ENCODE measurements at places on chromosomes 12 and 14. TPM values are rescaled to one million over a fixed set of nuclear protein-coding genes. Genes with fewer than 3 reads are reported as not detected.

DNA sequence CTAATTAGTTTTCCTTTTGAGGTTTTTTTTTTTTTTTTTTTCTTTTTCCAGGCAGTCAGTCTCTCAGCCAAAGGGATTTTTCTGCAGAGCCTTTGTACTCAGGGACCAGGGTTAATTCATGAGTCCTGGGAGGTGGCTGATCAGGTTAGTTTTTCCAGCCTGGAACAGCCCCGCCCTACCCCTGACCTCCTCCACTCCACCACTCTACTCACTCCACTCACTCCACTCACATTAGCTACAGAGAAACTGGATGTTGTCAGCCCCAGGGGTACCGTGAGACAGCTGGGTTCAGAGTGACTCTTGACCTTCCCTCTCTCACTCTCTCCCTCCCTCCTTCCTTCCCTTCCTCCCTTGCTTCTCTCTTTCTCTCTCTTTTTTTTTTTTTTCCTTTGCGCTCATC is 161.0 kb downstream of the CRADD start:
- DNase-seq: no peak

- peak; percentile 15 for DNase-seq
Observed at GRCh38 chr12:89421092-89421835, 69.0 kb upstream of the DUSP6 start.

GRCh38 chr12:75192196-75192595 is 17.4 kb downstream of the KCNC2 start:
- no peak for DNase-seq

DNA sequence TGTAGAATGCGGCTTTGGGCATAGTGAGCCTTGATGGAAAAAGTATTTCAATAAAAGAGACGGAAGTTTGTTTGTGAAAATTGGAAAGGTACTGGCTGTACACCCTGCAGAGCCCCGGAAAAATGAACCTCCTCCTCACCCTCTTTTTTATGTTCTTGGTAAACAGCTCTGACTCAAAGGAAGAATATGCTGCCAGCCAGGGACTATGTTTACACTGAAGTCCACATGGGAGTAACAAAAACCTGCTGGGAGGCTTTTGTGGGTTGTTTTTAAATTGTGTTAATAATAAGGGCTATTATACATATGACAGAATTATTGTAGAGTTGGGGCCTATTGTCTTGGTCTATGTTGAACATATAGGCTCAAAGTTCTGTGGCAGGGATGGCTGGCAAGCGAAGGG is 70.7 kb downstream of the TTC8 start:
- no peak for DNase-seq

DNA sequence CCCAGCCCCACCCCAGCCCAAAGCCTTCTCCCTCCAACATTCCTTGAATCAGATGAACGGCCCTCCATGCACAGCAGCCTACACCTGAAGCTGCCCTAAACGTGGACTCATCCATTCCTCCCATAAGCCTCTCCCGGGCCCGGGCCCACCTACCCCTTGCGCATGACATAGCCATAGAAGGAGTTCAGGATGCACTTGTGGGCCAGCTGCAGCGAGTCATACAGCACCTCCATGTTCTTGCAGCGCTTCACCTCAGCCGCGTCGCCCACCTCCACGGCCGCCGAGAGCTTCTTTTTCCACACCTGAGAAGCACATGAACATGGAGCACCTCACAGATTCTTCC is 22.0 kb downstream of the POLE start:
- DNase-seq: no peak

GRCh38 chr14:30240685-30241084 is 313.0 kb upstream of the PRKD1 start:
- no peak for DNase-seq

Gene BMP4
- total RNA-seq: 15.3 TPM

Gene WDHD1
- total RNA-seq: 13.3 TPM

GRCh38 chr14:102363182-102363943 is 622 bp downstream of the TECPR2 start:
- DNase-seq: no peak

DNA sequence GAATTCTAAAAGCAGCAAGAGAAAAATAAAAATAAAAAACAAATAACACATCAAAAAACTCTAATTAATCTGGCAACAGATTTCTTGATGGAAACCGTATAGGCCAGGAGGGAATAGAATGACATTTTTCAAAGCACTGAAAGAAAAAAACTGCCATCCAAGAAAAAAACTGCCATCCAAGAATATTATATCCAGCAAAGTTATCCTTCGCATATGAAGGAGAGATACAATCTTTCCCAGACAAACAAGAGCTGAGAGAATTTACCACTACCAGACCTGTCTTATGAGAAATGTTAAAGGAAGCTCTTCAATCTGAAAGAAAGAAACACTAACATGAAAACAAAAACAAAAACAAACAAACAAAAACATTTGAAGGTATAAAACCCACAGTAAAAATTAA is 214.8 kb downstream of the EMP1 start:
- DNase-seq: no peak

- no peak for DNase-seq
Observed at GRCh38 chr12:49697808-49698207, 9.4 kb downstream of the FMNL3 start.

- DNase-seq: no peak
Observed at GRCh38 chr14:91089958-91090535, 23.8 kb upstream of the DGLUCY start.

Gene TAS2R14
- total RNA-seq: 9.1 TPM

DNA sequence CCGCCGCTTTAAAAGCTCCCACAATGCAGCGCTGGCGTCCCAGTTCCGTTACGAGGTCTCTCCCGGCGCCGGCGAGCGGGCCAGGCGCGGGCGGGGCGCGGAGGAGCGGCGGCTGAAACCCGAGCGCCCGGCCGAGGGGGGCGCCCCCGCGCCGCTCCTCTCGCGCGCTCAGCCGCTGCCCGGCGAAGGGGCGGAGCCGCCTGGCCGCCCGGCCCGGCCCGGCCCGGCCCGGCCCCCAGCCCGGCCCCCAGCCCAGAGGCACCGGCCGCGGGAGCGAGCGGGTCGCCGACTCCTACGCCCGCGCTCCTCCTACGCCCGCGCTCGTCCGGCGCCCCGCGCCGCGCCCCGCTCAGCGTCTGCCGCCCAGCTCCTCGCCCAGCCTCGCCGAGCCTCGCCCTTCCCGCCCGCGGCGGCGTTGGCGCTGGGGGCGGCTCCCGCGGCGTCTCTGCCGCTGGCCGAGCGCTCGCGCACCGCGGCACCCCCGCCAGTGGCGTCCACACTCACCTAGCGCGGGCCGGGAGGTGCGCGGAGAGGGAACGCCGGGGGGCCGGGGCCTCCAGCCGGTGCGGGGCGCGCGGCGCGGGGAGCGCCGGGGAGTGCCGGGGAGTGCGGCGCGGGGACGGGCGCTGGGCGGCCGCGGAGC is at the start of gene RASSF8:
RASSF8 (plus strand) TSS at position 255 of the 643 bp plus-strand sequence. CDS start 96,662 bp downstream, outside the sequence.
- DNase-seq: peak; percentile 91

Gene SRSF9
- total RNA-seq: 92.3 TPM

DNA sequence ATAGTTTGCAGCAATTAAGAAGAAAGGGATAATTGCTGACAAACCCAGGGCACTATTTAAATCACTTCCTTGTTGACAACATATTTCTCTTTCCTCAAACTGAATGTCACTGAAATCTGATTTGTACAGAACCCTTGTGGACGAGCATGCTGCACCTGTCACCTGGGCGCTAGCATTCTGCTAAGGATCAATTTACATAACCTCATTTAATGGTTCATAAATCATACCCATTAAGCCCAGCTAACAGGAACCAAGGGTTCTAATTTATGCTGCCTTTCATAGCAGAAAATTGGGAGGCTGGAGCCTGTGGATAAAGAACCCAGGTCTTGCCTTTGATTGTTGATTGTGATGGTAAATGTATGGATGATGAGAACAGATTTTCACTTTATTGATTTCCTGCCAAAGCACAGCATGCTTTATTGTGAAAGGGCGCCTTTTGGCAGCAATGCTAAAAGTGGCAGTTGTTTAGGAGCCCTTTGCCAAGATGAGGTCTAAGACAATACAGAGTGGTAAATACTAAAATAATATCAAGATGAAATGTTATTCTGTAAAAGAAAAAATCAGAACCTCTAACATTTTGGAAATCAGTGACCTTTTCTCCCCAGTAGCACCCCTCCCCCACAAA is 95.4 kb downstream of the NKX2-1 start:
- DNase-seq: no peak

GRCh38 chr14:60845523-60845922 is 111.0 kb downstream of the MNAT1 start:
- DNase-seq: no peak

DNA sequence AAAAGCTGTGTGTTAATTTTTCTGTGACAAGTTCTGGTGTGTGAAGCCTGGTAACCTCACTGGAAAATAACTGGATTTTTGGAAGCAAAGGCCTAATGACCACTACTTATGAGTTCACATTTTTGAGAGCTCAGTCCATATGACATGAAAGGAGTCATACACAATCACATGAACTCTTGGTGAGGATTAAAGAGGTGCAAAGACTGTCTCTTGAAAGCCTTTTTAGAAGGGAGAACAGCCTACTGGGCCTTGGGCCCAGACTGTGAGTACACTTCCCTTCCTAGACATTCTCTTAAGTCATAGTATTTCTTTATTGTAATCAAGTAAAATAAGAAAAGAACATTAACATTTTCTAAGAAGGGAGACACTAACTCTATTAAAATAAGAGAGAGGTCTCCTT is 176.1 kb downstream of the BCAT1 start:
- no peak for DNase-seq

DNA sequence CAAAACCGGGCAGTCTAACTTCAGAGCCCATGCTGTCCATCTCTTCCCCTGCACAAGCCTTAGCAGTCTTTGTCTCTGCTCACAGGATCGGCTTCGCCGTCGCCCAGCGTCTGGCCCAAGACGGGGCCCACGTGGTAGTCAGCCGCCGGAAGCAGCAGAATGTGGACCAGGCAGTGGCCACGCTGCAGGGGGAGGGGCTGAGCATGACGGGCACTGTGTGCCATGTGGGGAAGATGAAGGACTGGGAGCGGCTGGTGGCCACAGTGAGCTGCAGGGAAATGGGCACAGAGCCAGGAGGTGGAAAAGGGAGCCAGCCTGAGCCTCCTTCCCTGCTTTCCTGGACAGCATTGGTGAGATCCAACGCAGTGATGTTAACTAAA is 14.2 kb upstream of the CARMIL3 start:
- no peak for DNase-seq

Gene CHPT1
- total RNA-seq: 30.2 TPM

Gene OASL
- total RNA-seq: 0.31 TPM

- DNase-seq: no peak
Observed at GRCh38 chr12:92945659-92946220, 16.6 kb upstream of the EEA1 start.

DNA sequence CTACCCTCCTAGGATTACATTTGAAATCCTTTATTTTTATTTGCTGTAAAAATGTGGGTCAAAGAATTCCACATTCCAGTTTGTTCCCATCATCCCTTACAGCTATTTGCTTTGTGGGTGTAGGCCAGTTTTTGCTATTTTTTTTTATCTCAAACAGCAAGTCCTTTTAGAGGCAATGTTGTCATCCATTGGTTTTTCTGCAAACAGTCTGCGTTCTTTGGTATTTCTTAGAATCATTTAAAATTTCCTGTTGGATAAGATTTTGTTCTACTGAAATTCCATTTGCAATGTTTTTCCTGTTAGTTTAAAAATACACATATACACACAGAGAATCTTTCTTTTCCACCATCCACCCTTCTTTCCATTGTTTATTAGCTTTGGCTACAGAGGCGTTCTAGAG is 53.3 kb upstream of the STK38L start:
- peak; percentile 41 for DNase-seq

- peak; percentile 25 for DNase-seq
Observed at GRCh38 chr12:120759591-120760348, 34.1 kb downstream of the ACADS start.

Gene RNASE7
- 1.2 TPM for total RNA-seq

- no peak for DNase-seq
Observed at GRCh38 chr14:69149461-69150244, 3.3 kb downstream of the DCAF5 start.

Gene KDM2B
- total RNA-seq: 20.7 TPM

- DNase-seq: peak; percentile 66
Observed at GRCh38 chr14:50023671-50024490, 92.5 kb downstream of the VCPKMT start.

Gene PLD4
- total RNA-seq: 7.7 TPM

Gene RIPK3
- total RNA-seq: 5.5 TPM
